Fibroblast of upper back skin (primary cell): ENCODE measurements at places on chromosomes 12 and 14.

DNA sequence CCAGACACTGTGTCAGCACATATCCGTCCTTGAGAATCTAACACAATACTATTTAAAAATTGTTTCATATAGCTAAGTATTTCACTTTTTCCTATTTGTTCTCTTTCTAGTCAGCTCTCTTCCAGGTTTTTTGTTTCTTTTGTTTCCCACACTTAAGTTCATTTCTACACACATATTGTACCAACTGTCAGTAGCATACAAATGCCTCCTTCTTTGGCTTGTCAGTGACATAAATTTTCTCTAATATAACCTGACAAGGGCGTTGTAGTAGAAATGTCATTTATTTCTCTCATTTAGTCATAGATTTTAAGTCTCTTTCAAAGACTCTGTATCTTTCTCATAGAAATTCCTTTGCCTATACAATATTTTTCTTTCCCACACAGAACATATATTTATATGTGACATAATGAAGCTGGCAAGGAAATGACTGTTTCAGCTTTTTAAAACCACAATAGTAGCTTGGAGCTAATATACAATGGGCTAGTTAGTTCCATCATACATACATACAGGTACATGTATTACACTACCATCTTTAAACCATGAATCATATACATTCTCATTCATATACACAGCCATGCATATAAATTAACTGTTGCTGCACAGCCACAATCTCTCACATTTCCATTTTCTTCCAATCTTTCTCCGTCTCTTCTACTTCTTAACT lies 42.3 kb upstream of the EPS8 start:
- DNase-seq, result no peak

GRCh38 chr14:29168149-29168548 lies 401.6 kb downstream of the FOXG1 start:
- DNase-seq, result no peak

DNA sequence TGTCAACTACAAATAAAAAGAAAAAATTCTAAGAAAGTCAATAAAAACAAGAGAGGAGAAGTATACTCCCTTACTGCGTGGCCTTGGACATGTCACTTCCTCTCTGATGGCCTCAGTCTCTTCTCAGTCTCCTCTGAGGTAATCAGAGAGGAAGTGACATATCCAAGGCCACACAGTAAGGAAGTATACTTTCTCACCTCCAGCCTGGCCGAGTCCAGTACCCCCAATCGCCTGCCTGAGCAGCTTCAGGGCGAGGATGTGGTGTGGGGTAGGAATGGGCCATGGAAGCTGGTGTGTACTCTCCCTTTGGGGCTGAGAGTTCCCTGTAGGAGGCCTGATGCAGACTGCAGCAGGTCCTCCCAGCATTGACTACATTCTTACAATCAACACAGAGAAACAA lies 15.8 kb downstream of the VDR start:
- DNase-seq, result no peak

GRCh38 chr14:69034612-69035262 lies 55.6 kb upstream of the ACTN1 start:
- peak; percentile 75 for DNase-seq

GRCh38 chr14:51224551-51224950 lies 15.5 kb upstream of the TMX1 start:
- no peak for DNase-seq

GRCh38 chr12:132356691-132357622 lies 27.6 kb upstream of the GALNT9 start:
- peak; percentile 34 for DNase-seq

- no peak for DNase-seq
Observed at GRCh38 chr14:95889236-95889979, 12.8 kb downstream of the TUNAR start.
